ENCODE measurements at places on chromosomes 1 and 21. TPM values are rescaled to one million over a fixed set of nuclear protein-coding genes. Genes with fewer than 3 reads are reported as not detected.

DNA sequence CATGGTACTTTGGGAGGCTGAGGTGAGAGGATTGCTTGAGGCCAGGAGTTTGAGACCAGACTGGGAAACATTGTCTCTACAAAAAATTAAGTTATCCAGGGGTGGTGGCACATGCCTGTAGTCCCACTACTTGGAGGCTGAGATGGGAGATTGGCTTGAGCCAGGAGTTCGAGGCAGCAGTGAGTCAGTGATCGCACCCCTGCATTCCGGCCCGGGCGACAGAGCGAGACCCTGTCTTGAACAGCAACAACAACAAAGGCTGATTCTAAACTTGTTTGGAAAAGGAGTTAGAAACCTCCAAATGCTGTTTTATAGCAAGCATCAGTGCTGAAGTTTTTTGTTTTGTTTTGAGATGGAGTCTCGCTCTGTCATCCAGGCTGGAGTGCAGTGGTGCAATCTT is 14.7 kb downstream of the LYPD8 start:
- DNase-seq: no peak

DNA sequence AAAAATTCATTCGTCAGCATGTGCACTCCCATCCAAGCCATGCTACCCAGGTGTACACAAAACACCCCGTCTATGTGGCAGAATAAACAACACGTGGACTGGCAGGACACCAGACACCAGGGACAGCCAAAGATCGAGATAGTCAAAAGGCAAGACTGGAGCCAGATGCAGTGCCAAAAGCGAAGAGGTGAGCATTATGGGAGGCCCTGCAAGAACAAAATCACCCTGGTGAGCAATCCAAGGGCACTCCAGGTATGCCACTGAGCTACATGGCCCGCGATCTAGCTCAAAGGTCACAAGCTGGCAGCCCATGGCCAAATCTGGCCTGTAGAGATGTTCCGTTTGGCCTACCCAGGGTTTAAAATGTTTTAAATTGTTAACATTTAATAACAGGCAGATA is 33.7 kb downstream of the PLPP3 start:
- DNase-seq: no peak

GRCh38 chr1:3590139-3590763 is 21.1 kb downstream of the MEGF6 start:
- DNase-seq: no peak

GRCh38 chr1:243996223-243996622 is 54.9 kb upstream of the ZBTB18 start:
- DNase-seq: no peak

GRCh38 chr1:27418326-27419185 is 26.1 kb downstream of the GPR3 start:
- peak; percentile 75 for DNase-seq

DNA sequence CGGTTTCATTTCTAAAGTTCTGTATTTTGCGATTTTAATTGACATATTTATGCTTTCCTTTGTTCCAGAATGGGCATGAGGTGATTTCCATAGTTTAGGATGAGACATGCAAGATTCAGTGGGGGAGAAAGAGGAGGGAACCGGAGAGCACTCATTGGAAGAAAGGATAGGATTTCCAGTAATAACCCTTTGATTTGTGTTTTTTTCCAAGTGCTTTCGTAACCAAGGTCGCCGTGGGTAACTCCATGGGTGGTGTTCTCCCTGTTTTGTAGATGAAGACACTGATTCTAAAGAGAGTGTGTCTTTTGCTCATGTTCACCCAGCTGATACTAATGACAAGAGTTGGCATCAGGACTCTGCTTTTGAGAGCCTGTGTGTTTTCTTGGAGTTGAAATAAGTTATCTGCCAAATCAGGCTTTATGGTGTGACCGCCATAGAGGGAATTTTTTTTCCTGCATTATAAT is 170.1 kb downstream of the DHRS3 start:
- DNase-seq: peak; percentile 77

DNA sequence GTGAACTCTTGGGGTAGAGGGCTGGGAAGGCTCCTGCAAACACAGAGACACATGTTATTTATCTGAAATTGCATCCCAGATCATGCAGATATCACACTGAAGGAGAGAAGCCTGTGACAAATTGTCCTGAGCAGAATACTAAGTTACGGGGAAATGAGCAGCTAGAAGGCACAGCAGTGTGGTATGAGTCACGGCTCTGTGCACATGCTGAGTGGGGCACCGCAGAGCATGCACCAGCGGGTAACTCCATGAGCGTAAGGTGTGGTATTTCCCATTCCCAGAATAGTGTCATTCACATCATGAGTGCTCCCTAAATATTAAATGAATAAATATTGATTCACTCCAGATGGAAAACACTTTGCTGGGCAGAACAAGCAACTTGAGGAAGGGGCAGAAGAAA is 21.3 kb upstream of the FCRL2 start:
- peak; percentile 23 for DNase-seq

DNA sequence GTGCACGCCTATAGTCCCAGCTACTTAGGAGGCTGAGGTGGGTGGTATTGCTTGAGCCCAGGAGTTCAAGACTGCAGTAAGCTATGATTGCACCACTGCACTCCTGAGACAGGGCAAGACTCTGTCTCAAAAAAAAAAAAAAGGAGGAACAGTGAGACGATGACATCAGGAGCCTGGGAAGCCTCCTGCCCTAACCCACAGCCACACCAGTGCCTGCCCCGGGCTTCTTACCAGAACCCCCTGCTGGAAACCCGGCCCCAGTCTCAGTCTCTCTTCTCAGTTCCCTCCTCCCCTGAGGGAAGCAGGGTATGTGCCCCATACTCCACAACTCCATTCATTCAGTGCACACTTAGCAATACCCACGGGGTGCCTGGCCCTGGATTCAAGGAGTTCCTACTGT is 9.1 kb downstream of the COL8A2 start:
- peak; percentile 47 for DNase-seq

DNA sequence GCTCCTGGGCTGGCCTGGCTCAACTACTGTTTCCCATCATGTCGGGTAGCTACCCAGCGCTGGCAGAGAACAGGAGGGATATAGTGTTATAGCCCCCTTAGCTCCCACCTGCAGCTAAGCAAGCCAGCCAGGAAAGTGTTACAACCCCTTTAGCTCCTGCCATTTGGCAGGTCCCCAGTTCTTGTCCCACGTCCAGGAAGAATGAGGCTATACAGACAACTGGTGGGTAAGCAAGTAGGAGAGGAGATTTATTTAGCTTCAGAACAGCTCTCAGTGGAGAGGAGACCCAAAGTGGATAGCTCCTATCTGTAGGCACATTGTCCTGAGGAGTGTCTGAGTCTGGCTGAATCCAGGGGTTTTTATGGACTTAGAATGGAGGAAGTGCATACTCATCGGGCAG is 741.1 kb upstream of the B3GALT2 start:
- no peak for DNase-seq

GRCh38 chr1:91769742-91770141 is 116.2 kb downstream of the TGFBR3 start:
- DNase-seq: no peak

GRCh38 chr1:47563201-47563600 is 125.4 kb downstream of the FOXD2 start:
- no peak for DNase-seq

GRCh38 chr1:110582378-110582777 is 23.8 kb downstream of the KCNA2 start:
- DNase-seq: no peak

DNA sequence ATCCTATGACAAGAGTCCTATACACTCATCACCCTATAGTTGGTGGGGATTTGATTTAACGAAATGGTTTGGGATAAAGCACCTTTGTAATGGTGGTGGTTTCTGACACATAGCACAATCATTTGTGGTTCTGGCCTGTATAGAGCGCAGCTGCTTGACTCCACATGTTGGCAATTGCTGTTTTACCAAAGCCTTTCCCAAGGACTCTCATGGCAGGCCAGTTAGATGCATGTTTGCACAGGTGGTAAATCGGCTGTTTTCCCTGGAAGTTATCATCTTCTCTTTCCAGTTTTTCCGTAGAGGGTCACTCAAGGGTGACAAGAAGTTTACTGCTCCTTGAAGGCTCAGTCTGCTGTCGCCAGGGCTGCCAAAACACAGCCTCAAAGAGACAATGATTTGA is 17.1 kb upstream of the XPR1 start:
- no peak for DNase-seq

DNA sequence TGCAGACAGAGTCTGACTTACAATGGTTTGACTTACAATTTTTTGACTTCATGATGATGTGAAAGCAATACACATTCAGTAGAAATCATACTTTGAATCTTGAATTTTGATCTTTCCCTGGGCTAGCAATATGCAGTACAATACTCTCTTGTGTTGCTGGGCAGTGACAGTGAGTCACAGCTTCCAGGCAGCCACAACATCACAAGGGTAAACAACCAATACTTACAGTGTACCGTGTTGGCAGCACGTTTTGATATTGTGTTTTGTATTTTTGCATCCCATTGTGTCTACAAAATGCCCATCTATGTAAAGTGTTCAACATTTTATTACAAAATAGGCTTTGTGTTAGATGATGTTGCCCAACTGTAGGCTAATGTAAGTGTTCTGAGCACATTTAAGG is 150.9 kb downstream of the NTMT2 start:
- no peak for DNase-seq

DNA sequence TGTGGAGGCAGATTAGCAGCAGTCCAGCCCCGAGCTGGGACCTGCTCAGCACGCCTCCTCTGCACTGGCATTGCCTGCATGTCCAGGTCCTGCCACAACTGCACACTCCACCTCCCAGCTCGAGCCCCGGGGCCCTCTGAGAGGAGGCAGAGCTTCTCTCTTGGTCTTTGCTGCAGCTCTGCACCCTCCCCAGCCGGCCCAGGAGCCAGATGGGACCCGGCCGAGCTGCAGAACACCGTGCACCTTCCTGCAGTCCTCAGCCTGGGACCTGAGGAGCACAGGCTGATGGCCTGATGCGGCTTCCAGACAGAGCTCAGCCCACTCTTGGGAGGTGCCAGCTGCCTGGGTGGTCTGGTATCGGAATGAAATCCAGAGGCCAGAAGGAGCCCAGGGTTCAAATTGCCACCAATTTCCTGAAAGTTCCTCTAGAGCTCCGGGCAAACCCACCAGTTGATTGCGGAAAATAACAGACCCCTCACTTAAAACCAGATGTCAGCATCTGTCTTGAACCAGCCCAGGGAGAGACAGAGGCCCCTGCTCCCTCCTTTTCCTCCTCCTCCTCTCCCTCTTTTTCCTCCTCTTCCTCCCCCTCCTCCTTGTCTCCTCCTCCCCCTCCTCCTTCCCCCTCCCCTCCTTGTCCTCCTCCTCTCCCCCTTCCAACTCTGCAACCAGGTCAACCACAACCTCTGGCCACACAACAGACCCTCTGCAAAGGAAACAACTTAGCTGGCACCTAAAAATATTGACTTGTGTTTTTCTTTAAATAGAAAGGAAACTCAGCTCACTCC is 10.6 kb upstream of the SPSB1 start:
- no peak for DNase-seq

DNA sequence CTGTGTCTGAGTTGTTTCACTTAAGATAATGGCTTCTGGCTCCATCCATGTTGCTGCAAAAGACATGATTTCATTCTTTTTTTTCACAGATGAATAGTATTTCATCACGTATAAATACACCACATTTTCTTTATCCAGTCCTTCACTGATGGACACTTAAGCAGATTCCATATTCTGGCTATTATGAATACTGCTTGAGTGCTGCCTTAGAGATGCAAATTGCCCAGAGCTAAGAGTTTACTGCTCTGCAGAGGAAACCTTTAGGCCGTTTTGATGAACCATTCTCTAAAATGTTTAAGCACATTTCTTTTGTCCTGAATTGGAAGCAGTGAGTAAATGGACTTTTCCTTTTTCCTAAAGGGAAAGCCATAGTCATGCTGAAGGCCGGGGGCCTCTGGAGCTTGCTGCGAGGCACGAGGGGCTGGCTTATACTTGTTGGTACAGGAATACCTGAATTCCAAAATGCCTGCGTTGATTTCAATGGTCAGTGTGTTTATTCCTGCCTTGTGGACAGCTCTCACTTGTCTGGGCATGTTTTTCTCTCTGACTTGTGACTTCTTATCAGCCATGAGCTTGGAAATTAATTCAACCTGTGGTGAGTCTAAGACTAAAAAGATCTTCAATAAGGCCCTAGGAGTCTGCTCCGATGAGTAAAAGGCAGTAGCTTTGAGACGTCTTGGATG is 201.0 kb upstream of the MAP1LC3C start:
- no peak for DNase-seq

DNA sequence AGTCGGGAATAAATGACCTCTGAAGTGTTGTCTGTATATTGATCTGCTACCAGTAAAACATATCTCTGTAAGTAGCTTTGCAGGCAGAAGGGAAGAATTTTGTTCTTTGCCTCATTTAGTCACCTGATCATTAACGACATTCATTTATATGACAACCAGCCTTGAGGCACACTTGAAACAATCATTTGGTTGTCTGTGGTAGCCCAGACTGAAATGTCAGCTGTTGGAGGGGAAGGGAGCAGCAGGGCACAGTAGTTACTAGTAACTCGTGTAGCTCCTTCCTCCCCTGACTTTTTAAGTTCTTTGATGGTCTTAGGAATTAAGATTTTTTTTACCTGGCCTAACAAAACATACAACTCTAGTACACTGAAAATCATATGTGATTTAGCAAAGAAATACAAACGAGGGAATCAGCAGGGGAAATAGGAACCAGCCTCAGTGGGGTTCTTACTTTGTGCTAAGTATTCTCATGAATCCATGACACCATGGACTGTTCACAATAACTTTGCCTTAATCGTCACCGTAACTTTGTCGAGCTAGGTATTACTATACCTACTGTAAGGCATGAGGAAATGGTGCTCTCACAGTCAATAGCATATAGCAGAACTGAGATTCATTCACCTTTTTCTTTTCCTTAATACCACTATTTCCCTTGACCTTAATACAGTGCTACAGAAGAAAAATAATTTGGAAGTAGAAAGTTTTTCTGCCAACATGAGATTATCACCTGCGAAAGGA is 6.4 kb downstream of the IL12RB2 start:
- DNase-seq: no peak

GRCh38 chr1:27161594-27161993 is 6.7 kb upstream of the SLC9A1 start:
- DNase-seq: no peak

GRCh38 chr1:234271243-234271606 is 102.0 kb upstream of the COA6 start:
- DNase-seq: no peak

Gene INSRR
- not detected for total RNA-seq

Gene KRTAP6-3
- total RNA-seq: not detected

Gene CD1D
- not detected for total RNA-seq

Gene PYHIN1
- not detected for total RNA-seq

Gene IL19
- total RNA-seq: not detected

Gene TMEM54
- total RNA-seq: 6.3 TPM

Gene C21orf58
- 4.7 TPM for total RNA-seq

Gene CLIC6
- not detected for total RNA-seq

Gene SIPA1L2
- 11.4 TPM for total RNA-seq

Gene LMOD1
- total RNA-seq: 0.03 TPM

Data from MG63 (cell line).